ENCODE measurements at places on chromosomes 3 and 15. TPM values are rescaled to one million over a fixed set of nuclear protein-coding genes. Genes with fewer than 3 reads are reported as not detected.

- H3K27ac ChIP-seq, result no peak overlapping the region
- no peak for DNase-seq
- H3K4me3 ChIP-seq, result no peak overlapping the region
- no peaks in the 10 kb centered on the region for H3K27me3 ChIP-seq
These were observed 87.8 kb upstream of the RNU6-1 start for GRCh38 chr15:67927501-67928168.

- DNase-seq, result no peak
- H3K4me1 ChIP-seq, result no peaks in the 10 kb centered on the region
- H3K27ac ChIP-seq, result no peak overlapping the region
These were observed 181.4 kb downstream of the TBL1XR1 start for GRCh38 chr3:177015881-177016280.

GRCh38 chr3:118943597-118943996 is 91.0 kb downstream of the IGSF11 start:
- no peak overlapping the region for H3K4me3 ChIP-seq
- H3K27me3 ChIP-seq, result peaks cover 1% of the 10 kb centered on the region
- no peak overlapping the region for H3K27ac ChIP-seq
- DNase-seq, result no peak

DNA sequence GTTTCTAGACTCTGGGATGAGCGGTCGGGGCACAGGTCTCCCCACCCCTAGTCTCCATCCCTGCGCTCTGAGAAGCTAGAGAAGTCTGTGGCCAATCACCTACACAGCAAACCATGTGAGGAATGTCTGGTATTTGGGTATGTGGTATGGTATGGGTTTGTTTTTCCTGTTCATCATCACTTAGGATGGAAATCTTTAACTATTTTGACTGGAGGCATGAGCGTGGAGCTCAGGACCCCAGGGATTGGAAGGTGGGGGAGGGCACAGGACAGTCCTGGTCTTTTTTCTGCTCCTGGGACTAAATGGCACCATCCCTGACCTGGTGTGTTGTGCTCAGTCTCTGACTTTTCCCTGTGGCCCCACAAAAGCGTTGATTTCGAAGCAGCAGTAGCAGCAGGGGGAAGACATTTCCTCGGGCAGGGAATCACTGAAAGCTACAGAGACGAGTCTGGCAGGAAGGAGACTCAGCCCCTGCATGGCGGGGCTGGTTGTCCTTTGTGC is 191.7 kb upstream of the TPM1 start:
- no peaks in the 10 kb centered on the region for H3K4me1 ChIP-seq
- H3K36me3 ChIP-seq, result no peaks in the 10 kb centered on the region
- peaks cover 3% of the 10 kb centered on the region for H3K27me3 ChIP-seq
- DNase-seq, result no peak

- DNase-seq, result no peak
- H3K4me1 ChIP-seq, result no peaks in the 10 kb centered on the region
- no peaks in the 10 kb centered on the region for H3K36me3 ChIP-seq
- H3K4me3 ChIP-seq, result no peak overlapping the region
- H3K27me3 ChIP-seq, result no peaks in the 10 kb centered on the region
- H3K27ac ChIP-seq, result no peak overlapping the region
These were observed 10.3 kb downstream of the PDZRN3 start for GRCh38 chr3:73614419-73614818.

TMEM45A gene
- 0.39 TPM for total RNA-seq

GRCh38 chr3:135136361-135137100 is 341.5 kb downstream of the EPHB1 start:
- DNase-seq, result no peak
- no peaks in the 10 kb centered on the region for H3K36me3 ChIP-seq
- H3K4me1 ChIP-seq, result no peaks in the 10 kb centered on the region

- H3K27me3 ChIP-seq, result no peaks in the 10 kb centered on the region
- H3K27ac ChIP-seq, result no peak overlapping the region
- H3K36me3 ChIP-seq, result no peaks in the 10 kb centered on the region
- DNase-seq, result no peak
- H3K4me1 ChIP-seq, result no peaks in the 10 kb centered on the region
These were observed 459.4 kb upstream of the TPRG1 start for GRCh38 chr3:188712248-188712924.

ATP6V1A gene
- 19.3 TPM for total RNA-seq

DNA sequence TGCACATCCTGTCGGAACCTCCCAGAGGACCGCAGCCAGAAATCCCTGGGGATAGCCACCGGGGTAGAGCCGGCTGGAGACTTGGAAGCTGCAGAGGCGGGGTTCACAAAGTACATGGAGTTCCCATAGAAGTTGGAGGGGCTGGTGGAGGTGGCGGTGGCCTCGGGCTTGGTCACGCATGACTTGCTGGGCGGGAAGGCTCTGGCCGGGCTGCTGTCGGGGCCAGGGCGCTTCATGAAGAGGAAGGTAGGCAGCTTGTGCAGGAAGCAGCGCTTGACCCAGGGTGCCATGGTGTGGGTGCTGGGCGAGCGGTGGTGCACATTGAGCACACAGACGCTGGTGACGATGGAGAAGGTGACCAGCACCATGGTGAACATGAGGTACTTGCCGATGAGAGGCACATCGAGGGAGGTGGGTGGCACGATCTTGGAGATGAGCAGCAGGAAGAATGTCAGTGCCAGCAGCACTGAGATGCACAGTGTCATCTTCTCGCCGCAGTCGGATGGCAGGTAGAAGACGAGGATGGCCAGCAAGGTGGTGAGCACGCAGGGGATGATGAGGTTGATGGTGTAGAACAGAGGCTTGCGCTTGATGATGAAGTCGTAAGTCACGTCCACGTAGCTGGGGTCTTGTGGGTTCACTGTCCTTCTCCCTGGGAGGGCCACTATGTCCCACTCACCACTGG is 8.4 kb upstream of the CHRNA3 start:
- H3K4me1 ChIP-seq, result no peaks in the 10 kb centered on the region
- no peak overlapping the region for H3K4me3 ChIP-seq
- no peak for DNase-seq
- no peaks in the 10 kb centered on the region for H3K36me3 ChIP-seq
- no peak overlapping the region for H3K27ac ChIP-seq

GRCh38 chr3:188448813-188449212 is 294.9 kb downstream of the LPP start:
- H3K27ac ChIP-seq, result no peak overlapping the region
- DNase-seq, result no peak
- H3K4me1 ChIP-seq, result no peaks in the 10 kb centered on the region

Measured in CD4-positive, CD25-positive, alpha-beta regulatory T cell (primary cell).